Stimulated activated CD8-positive, alpha-beta memory T cell treated with anti-CD3 and anti-CD28 coated beads, Interleukin-4, amount 100 ng/mL, for 1 hour (primary cell): ENCODE measurements at places on chromosomes 16 and 17.

GRCh38 chr17:28347261-28347891 is 10.0 kb downstream of the POLDIP2 start:
- no peak for DNase-seq

- no peak for DNase-seq
Measured at GRCh38 chr17:57502811-57503241, 242.3 kb downstream of the CCDC182 start.

- DNase-seq: no peak
Measured at GRCh38 chr16:87729266-87729954, 36.4 kb downstream of the KLHDC4 start.

GRCh38 chr16:19223235-19224170 is 55.5 kb downstream of the SYT17 start:
- no peak for DNase-seq

- DNase-seq: no peak
Measured at GRCh38 chr17:32520104-32520701, 33.4 kb downstream of the CDK5R1 start.

DNA sequence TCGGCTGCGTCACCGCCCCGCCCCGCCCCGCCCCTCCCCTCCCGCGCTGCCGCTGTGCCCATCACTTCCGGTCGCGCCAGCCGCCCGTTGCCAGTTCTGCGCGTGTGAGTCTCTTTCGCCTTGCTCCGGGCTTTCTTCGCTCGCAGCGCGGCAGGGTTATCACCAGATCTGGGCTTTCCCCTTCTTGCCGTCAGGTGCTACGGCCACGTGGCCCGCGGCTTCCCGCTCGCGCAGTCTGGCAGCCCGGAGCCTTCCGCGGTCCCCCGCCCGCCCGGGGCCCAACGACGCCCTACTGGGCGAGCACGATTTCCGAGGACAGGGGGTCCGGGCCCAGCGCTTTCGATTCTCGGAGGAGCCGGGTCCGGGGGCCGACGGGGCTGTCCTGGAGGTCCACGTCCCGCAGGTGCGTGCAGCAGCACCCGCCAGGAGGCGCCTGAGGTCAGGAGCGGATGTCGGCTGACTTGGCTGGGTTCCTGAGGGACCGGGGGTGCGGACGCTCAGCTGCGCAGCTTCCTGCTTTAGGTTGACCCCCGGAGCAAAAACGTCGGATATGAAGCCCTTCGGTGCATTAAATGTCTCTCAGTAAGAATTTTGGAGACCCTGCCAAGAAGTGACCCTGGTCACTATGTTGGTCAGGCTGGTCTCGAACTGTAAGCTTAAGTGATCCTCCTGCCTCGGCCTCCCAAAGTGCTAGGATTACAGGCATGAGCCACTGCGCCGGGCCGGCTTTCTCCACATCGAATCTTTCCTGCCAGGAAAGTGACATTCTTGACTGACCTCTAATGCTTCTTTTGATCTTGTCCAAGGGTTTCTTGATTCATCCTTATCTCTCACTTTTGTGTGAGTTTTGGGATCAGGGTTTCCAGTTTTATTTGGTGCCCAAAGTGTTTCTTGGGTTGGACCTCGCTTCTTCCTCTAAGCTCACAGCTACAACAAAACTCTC is at the start of gene METTL23:
Gene METTL23, plus strand, starts transcription at position 64 of the 943 bp plus-strand sequence. CDS start 2,872 bp downstream, outside the sequence.
- DNase-seq: peak; percentile 57

- DNase-seq: no peak
Measured at GRCh38 chr16:74216319-74216718, 80.3 kb upstream of the PSMD7 start.

- DNase-seq: no peak
Measured at GRCh38 chr17:38715216-38715943, 10.3 kb downstream of the MLLT6 start.

- DNase-seq: no peak
Measured at GRCh38 chr16:10228779-10229178, 46.6 kb upstream of the GRIN2A start.

GRCh38 chr17:39244016-39244599 is 18.4 kb upstream of the STAC2 start:
- no peak for DNase-seq

GRCh38 chr17:77450742-77451244 is 310.0 kb downstream of the SEC14L1 start:
- DNase-seq: no peak

DNA sequence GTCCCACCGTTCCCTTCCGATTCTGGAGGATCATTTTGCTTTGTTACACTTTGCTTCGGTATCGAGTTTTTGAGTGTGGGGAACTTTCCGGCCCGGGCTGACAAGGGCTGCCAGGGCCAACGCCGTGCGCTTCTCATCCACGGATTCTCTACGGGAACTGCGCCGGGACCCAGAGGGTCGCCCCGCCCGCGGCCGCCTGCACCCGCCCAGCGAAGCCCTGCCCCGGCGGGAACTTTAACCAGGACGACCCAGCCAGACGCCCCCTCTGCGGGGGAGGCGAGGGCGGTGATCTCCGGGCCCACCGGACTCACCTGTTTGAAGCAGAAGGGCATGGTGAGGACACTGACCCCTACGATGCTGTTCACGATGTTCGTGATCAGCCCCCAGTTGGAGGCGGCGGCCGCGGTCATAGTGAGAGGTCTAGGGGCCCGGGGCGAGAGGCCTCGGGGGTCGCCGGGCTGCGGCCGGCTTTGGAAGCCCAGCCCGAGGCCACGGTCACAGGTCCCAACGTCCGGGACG is 536 bp downstream of the SLC38A10 start:
- no peak for DNase-seq

GRCh38 chr17:81710514-81711308 is 1.4 kb upstream of the SLC25A10 start:
- DNase-seq: no peak

- DNase-seq: peak; percentile 30
Measured at GRCh38 chr17:37089956-37090355, 141.2 kb downstream of the AATF start.

DNA sequence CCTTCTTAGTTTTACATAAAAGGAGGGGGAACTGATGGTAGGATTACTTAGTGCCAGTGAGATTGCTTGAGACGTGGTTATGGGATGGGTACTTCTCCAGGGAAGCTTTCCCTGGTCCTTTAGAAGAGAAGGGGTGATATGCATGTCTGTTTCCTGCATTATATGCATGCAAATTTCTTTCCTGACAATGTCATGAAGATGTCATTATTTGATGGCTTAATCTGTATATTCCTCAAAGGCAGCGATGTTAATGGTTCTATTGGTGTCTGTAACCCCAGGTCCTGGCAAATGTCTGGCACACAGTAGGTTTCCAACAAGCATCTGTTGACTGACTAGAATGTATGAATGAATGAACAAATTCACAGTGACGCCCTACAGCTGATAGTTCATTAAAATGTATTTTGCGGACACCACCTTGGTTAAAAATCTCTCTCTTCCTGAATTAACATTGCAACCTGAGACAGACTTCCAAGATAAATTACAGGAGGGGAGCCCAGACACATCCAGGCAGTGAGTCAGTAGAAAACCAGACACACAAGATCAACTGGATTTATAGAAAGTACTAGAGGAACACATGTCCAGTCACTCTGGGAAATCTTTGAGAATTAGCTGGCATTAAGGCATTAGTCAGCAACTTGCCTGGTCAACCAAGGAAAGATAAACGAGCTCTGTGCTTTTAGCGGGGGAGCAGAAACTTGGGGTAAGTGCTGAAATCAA is 293.4 kb downstream of the XYLT1 start:
- no peak for DNase-seq

- DNase-seq: no peak
Measured at GRCh38 chr16:82625066-82625968, 1.5 kb upstream of the CDH13 start.

DNA sequence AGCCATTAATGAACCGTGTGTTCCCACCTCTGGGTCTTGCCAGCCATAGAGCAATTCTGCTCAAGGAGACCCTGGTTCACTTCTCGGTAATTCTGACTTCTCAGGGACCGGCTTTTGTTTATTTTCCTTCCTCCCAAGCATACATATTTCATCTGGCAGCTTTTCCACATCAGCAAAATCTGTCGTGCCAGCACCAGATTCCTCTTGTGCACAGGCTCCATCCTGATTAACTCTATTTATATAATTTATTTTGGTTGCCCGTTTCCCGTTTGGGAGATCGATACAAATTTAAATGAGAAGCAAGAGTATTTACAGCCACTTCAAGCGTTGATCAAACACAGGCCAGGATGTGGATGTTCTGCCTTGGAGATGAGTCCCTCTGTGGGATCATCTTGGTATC is 161.9 kb upstream of the XYLT1 start:
- DNase-seq: no peak

DNA sequence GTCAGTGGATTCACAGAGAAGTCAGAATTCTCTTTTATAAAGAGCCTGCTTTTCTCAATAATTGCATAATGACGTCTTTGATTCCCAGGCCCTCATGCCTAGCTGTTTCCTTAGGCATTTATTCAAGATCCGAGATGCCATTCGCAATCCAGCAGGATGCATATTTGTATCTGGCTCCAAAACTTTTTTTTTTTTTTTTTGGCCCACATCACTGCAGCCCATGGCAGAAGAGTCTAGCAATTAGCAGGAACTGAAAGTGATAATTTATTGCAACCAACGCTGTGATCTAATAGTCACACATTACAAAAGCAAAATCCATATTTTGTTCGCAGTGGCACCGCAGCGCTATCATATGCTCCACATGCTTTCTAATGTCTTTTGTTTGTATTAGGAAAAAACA is 503.4 kb downstream of the MAF start:
- DNase-seq: no peak

GRCh38 chr17:6110088-6110487 is 39.9 kb downstream of the WSCD1 start:
- no peak for DNase-seq

- DNase-seq: no peak
Measured at GRCh38 chr17:49978501-49978900, 9.5 kb downstream of the DLX4 start.

DNA sequence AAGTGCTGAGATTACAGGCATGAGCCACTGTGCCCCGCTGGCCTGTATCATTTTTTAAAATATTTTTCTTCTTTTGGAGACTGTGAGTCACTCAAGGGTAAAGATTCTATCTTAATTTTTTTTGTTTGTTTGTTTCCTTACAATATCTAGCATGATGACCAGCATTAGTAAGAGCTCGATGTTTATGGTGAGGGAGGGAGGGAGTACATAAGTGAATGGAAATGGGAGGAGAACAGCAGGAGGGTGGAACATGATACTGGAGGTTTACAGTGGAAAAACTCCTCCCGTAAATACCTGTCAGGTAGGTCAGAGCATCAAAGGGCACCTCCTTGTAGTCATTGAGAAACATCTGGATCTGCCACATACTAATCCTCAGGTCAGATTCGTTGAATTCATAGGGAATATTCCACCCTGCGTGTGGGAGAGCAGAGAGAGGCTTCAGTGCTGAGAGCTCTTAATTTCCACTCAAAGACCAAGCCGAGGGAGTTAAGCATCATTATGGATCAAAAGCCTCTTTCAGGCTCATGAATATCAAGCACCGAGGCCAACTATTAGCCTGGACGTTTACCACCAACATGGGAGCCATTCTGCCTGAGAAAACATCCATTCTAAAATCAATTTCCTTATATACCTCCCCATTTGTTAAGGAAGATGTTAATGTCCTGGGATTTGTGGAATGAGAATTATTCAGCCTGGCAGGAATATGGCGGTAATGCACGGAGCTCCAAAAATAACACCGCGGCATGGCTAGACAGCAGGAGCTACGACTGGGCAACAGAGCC is 51.8 kb downstream of the LYRM1 start:
- DNase-seq: no peak

GRCh38 chr16:14489460-14489859 is 140.6 kb downstream of the PARN start:
- DNase-seq: no peak

- no peak for DNase-seq
Measured at GRCh38 chr17:13426991-13427390, 174.7 kb downstream of the HS3ST3A1 start.

- DNase-seq: no peak
Measured at GRCh38 chr16:86826941-86827340, 248.6 kb downstream of the FOXL1 start.

DNA sequence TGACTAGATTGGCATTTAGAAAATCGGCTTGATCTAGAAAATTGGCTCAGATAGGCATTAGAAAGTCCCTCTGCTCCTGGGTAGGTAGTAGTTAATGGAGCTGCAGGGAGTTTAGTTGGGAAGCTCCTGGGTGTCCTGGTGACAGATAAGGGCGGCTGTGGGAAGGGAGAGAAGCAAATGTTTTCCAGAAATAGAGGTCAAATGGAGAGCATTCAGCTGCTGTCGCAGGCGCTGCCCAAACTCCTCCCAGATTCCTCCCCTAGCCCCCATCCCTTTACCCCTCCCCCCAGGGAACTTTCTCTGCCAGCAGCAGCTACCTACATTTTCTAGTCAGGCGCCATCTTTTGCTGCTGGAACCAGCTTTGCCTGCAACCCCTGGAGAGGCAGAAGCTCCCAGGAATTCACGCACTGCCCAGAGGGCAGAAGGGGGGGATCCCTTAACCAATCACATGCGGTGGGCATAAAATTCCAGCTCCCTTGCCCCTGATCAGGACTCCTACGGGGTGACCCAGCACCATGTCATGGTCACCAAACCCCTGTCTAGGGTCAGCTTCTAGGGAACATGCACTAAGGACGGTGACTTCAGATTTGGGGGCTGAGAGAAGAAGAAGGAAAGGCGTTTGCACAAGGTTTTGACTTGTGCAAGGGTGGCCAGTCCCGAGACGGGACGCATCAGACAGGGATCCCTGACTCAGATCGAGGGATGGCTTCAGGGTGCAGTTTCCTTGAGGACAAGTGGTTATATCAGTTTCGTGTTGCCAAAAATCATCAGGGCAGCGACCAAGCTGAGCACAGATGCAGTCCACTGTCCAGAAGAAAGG is 43.8 kb downstream of the SOCS1 start:
- no peak for DNase-seq

GRCh38 chr16:5175266-5175665 is 77.7 kb upstream of the EEF2KMT start:
- no peak for DNase-seq

GRCh38 chr17:47741109-47741792 is 8.2 kb downstream of the TBX21 start:
- DNase-seq: no peak

GRCh38 chr17:62147284-62147683 is 82.2 kb upstream of the MED13 start:
- DNase-seq: no peak

- no peak for DNase-seq
Measured at GRCh38 chr16:51431517-51432241, 280.6 kb upstream of the SALL1 start.

DNA sequence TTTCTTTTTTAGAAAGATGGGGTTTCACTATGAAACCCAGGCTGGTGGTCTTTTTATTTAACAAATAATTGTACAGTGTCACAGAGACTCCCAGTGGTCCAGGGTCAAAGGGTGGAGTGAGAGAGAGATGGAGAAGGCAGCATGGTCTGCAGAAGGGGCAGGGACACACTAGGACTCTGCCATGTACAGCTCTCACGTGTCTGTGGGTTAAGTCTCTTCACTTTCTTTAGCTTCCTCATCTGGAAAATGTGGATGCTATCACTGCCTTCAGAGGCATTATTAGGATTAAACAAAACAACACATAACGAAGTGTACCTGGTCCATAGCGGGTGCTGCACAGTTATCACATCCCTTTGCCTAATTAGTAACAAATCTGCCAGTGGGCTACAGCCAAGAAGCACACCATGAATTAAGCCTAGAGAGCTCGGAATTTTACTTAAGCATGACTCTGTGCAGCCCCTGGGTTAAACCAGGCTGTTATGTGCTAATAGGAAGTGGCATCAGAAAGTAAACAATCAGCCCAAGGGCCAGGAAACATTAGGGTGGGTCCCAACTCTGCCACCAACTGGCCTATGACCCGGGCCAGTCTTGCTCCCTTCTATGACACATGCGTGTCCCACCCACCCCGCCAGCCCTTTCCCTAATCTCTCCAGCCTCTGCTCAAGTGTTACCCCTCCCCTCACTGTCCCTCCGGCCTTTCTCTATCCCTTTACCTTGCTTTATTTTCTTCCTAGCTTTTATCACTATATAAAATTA is 13.9 kb downstream of the TOP3A start:
- DNase-seq: no peak
